Activated T-cell treated with anti-CD3 and anti-CD28 coated beads, Interleukin-2, amount 50 U/mL, for 4 hours (primary cell): ENCODE measurements at places on chromosomes 11 and 22. TPM values are rescaled to one million over a fixed set of nuclear protein-coding genes. Genes with fewer than 3 reads are reported as not detected.

DNA sequence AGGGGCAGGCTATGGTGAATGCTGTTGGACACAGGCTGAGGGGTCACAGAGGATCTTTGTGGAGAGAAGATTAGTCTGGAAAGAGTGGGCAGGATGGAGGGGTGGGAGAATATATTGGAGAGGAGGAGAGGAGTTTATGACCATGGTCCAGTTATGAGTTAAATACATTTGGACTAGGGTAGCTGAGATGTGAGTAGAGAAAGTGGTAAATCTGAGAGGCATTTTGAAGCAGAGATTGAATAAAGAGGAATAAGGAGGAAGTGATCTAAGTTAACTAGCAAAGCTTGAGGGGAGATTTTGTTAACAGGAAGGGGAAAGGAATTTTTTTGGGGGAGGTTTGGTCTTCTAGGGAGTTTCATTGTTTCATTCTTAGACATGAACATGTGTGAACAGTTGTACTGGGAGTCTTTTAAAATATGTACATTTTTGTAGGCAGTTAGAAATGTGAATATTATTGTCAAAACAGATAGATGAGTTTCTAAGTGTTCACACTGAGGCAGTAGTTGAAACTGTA, 43.1 kb upstream of the EED start:
- DNase-seq, result no peak

The ESAM gene
- 0.40 TPM for total RNA-seq

DNA sequence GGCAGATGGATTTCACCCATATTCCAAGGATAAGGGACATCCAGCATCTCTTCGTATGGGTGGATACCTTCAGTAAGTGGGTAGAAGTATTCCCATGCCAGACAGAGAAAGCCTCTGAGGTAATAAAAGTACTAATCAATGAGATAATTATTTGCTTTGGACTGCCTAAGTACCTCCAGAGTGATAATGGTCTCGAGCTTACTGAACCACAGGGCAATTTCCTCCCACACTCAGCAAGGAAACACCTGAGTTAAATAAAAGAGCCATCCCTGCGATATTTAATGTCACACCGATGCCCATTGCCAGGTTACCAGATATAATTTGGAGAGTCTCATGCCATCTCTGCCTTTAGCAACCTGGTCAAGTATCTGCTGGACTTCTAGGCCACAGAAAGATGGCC, 70.6 kb upstream of the MPEG1 start:
- no peak for DNase-seq

The SAA4 gene
- not detected for total RNA-seq

The GSTT2 gene
- not detected for total RNA-seq

DNA sequence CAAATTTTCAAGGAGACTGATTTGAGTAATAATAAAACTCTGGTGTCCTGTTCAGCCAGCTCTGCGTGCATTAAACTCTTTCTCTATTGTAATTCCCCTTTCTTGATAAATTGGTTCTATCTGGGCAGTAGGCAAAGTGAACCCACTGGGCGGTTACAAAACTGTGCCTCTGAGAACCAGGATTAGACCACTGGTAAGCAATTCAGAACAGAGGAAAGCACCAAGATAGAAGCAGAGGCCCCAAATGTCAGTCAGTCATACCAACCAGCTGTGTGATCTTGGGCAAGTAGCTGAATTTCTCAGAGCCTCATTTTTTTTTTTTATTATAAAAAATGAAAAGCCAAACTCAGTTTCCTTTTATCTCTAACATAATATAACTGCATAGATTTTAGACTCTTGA, 54.9 kb downstream of the TRIM44 start:
- DNase-seq, result no peak

The OVOL1 gene
- total RNA-seq, result 0.05 TPM

DNA sequence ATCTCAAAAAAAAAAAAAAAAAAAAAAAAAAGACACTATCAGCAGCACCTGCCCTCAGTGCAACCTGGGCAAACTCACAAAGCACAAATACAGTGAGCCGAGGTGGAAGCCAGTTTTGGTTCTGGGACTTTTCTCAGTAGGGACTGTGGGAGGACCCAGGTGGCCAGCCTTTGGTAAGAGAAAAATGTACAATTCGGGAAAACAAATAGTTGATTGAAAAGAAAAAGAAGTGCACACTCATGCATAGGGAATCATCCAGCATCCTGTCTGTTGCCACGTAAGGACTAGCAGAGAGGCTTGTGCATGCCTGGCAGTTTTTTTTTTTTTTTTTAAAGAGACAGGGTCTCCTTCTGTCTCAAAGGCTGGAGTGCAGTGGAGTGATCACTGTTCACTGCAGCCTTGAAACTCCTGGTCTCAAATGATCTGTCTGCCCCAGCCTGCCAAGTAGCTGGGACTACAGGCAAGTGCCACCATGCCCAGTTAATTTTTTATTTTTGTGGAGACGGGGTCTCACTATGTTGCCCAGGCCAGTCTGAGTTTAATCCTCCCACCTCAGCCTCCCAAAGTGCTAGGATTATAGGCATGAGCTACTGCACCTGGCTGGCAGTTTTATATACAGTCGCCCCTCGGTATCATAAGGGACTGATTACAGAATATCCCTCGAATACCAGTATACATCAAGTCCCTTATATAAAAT, 36.7 kb downstream of the TPST2 start:
- DNase-seq, result no peak

- DNase-seq, result no peak
These were observed 8.7 kb downstream of the SNRPD3 start for GRCh38 chr22:24564376-24565058.
